ENCODE measurements at places on chromosomes 13 and 19. TPM values are rescaled to one million over a fixed set of nuclear protein-coding genes. Genes with fewer than 3 reads are reported as not detected.

DNA sequence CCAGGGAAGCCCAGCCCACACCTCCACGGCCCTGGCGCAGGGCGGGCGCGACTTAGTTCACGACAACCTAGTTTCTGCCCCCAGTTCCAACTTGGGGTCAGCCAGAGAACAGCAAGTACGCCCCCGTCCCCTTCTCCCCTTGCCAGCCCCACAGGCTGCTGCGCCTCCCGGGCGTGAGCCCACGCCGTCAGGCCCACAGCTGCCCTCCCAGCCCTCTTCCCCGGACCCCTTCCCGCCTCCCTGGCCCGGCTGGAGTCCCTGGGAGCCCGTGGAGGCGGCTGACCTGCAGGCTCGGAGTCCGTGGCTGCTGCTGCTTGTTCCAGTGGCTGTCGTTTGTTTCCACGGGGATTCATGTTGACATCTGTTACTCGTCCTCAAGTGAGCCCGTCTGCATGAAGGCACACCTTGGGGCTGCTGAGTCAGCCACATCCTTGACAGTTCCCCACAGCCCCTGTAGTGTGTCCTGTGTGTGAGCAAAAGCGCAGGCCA, 86.0 kb downstream of the ATP11A start:
- DNase-seq: no peak

- DNase-seq: no peak
Observed at GRCh38 chr13:94617389-94618000, 15.8 kb downstream of the GPR180 start.

DNA sequence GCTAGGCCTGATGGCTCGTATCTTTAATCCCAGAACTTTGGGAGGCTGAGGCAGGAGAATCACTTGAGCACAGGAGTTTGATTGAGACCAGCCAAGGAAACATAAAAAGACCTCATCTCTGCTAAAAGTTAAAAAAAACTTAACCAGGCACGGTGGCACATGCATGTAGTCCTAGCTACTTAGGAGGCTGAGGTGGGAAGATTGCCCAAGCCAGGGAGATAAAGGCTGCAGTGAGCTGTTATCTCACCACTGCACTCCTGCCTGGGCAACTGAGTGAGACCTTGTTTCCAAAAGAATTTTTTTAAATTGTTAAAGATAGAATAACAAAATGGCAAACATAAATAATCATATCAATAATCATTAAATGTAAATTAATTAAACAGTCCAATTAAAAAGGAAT, 365.8 kb downstream of the MTUS2 start:
- no peak for DNase-seq

- no peak for DNase-seq
Observed at GRCh38 chr13:33050161-33050560, 33.9 kb downstream of the KL start.

DNA sequence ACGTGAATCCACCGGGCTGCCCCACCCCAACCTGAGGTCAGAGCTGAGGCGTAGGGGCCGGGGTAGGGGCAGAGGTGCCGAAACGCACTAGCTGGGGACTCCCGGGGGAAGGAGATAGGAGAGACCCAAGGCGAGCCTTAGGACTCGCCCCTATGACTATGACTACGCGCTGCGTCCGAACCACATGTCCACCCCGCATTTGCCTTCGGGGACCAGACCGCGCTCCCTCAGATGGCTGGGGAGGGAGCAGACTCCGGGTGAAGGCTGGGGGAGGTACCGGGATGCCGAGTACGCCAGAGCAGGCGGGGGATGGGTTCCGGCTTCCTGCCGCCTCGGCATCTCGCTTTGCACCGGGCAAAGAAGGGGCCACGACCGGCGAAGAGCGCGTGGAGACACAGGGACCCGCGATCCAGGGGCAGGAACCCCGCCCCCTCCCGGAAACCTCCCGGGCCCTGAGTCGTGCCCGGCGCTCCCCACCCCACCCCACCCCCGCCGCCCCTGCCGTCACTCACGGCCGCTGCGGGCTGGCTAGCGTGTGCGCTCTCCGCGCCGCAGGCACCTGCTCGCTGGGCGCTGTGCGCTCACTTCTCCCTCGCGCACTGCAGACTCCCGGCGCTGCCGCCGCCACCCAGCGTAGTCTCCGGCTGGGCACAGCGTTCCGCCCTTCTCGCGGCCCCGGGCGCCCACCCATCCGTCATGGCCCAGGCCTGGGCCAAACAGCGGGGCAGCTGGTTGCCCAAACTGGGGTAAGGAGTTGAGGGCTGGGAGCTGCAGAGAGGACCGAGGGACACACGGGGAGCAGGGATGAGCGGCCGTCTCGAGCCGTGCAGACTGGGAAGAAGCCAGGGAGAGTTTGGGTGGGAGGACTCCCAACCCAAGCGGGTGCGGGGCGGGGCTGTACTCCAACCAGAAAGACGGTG, 622 bp upstream of the VSTM2B start:
- DNase-seq: no peak

DNA sequence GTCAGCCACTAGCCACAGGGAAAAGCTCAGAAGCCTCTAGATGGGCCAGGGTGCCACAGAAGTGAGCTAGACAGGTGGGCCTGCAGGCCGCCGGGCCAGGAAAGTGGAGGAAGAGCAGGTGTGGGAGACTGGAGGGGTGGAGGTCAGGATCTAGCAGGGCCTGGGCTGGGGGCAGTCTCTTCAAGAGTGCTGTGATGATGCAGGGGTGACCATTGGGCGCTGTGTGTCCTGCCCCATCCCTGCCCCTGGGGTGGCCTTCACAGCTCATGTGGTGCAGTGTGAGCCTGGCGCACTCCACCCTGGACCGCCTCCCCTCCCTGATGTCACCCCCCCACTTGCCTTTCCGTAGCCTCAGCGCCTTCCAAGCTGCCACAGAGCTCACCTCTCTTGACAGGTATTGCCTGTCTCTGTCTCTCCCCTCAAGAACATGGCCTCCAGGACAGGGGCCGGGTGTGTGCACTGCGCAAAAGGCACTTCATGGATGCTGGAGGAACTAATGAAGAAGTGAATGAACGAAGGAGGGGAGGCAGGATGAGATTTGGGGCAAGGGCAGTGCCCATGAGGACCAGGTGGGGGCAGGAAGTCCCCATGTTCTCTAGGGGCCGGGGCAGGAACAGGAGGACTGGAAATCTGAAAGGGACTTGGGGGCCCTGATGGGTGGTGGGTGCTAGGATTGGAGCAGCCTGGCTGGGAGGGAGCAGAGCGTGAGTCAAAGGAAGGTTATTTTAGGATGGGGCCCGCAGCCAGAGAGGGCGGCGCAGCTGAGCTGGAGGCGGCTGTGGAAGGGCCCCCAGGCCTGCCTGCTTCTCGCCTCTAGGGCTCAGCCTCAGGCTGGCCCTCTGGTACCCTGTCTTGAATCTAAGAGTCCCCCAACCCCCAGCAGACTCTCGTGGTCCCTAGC, 6.6 kb downstream of the SSBP4 start:
- DNase-seq: peak; percentile 74

Gene NBEA
- total RNA-seq: 98.5 TPM

Gene DAND5
- 0.28 TPM for total RNA-seq

Gene AP2A1
- total RNA-seq: 174 TPM

Gene KLK14
- 2.0 TPM for total RNA-seq

All from dorsolateral prefrontal cortex (tissue), 122 donors.